Urothelium cell line (cell line): ENCODE measurements at places on chromosomes 12 and 14.
A peak's percentile ranks its signal among the peaks of the same experiment; 100 is the strongest.

DNA sequence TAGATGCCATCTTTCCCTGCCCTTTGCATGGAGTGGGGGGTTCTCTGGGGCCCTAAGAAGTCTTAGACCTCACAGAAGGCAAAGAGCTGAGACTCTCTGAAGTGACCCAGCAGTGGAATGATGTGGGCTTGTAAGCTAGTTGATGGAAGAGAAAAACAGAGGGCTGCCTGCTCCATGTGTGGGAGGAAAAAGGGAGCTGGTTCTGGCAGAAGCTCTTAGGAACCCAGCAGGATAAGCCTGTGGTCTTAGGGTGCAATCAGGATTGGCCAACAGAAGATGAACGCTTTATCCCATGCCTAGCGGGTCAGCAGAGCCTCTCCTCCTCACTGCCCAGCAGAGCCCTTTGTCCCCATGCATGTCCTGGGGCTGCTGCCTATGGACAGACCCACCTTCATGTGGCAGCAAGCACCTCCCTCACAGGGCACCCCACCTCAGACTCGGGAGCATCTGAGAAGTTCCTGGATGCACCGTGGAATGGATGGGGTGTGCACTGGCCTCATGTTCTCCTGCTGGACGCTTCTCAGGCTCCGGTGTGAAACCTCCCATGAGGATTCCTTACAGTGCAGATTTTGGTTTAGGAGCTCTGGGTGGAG lies 152.7 kb downstream of the ADGRD1 start:
- no peak for DNase-seq

GRCh38 chr12:76820888-76821482 lies 57.1 kb downstream of the ZDHHC17 start:
- DNase-seq = peak; percentile 18

DNA sequence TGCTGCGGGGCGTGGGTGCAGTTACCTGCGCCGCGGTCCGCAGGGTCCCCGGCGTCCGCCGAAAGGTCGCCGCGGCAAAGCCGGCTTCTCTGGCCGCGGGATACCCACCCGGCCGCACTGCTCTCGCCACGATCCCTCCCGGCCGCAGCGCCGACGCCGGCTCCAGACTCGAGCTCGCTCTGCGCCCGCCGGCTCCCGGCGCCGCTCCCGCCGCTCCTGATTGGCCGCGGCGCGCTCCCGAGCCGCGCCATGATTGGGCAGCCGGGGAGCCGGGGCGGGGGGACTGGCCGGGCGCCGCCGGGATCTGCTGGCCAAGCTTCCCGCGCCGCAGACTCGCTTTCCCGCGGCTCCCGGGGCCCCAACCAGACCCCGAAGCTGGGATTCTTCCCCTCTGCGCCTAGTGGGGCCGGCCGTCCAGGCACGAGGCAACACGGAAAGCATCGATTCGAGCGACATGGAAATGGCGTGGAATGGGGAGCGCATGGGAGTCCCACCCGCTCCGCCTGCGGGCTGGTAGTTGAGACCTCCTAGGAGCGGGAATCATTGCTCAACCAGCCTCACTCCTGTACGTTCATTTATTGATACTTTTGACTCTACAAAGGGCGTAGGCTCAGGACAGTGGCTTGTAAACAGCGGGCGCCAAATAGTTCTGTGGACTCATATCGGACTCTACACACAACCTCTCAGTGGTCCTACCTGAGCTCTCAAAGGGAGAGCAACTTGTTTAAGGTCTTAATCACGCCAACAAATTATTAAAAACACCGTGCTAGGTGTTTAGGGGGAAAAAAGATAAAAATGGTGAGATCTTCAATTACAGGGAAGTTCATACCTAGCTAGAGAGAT lies 36.4 kb upstream of the STON2 start:
- DNase-seq = peak; percentile 98

DNA sequence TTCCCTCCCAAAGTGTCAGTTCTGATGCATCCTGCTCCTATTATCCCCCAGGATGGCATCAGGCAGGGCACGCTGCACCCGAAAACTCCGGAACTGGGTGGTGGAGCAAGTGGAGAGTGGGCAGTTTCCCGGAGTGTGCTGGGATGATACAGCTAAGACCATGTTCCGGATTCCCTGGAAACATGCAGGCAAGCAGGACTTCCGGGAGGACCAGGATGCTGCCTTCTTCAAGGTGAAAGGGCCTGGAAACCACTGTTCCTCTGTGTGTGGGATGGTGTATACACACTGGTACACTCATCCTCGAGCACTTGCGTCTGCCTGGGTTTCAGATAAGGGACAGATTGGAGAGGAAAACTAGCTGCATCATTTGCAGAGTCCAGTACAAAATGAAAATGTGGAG lies 1.0 kb downstream of the IRF9 start:
- no peak for DNase-seq

DNA sequence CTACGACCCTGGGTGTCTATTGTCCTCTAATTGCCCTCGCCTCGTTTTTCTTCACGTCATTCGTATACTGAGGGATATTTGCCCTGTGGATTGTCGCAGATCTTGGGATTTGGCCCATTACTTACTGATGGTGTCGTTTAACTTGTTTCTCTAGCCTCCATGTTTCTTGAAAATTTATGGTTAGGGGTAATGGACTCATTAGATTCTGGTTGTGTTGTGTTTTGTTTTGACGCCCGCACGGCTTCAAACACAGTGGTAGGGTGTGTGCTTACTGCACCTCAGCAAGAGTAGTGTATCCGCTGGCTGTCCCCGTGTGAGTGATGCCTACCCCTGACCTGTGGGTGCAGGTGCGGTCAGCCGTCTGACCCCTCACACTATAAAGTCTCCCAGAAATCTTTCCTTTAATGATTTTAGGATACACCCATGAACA lies 874 bp upstream of the RNU6-8 start:
- no peak for DNase-seq

DNA sequence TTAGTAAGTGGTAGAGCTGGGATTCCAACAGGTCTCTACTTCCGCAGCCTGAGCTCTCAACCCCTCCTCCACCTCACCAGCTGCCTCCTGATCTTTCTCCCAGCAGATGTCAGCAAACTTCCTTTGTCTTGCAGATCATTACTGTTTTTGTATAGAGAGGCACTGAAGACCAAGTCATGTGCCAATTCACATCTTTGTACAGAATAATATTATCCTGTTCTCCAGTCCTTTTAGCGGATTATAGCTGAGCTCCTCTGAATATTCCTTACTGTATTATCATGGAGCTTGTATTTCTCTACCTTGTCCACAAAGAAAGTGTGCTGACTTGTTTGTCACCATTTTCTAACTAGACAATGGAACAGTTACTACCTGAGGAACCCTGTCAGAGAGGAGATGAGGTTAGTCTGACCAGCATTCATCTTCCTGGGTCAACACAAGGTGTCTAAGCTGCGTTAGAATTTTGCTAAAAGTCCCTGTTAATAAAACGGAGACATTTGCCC lies 142.3 kb upstream of the ARHGAP5 start:
- DNase-seq = peak; percentile 42

DNA sequence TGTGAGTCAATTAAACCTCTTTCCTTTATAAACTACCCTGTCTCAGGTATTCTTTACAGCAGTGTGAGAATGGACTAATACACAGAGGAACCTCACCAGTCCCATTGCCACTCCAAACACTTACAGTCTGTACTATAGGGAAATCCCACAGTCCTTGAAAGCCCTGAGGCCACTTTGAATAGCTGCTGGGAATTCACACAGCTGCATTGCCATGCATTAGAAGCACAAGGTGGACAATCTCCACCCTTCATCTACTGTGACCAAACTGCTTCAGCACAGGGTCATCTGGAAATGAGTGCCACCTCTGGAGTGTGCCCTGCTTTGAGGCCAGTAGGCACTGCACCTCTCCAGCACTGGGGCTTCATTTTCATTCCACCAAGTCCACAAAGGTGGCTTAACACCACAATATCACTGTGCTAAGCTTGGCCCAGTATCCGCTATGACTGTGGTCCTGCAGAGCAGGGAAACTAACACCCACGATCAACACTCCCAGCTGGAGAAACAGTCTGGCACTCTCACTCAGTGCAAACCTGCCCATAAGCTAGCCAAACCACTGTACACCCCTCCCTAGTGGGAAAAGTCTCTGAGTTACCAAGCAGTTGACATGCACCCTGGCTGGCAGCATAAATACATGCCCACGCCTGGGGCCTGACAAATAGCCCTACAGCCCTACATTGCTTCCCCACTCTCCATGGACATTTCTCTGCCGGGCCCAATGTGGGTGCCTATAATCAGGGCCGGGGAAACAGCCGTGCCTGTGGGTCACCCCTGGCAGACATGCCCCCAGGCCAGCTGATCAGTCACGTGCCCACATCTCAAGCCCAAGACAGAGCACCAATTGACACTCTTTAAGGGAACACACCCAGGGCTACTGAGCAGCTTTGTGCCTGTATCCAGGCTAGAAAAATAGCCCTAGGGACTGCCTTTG lies 294.3 kb upstream of the MGAT4C start:
- DNase-seq = no peak

GRCh38 chr12:95074766-95075165 lies 1.3 kb upstream of the NR2C1 start:
- no peak for DNase-seq

GRCh38 chr12:83092129-83092528 lies 405.4 kb downstream of the TMTC2 start:
- no peak for DNase-seq

- no peak for DNase-seq
These were observed 43.7 kb upstream of the PHC1 start for GRCh38 chr12:8870586-8870985.

DNA sequence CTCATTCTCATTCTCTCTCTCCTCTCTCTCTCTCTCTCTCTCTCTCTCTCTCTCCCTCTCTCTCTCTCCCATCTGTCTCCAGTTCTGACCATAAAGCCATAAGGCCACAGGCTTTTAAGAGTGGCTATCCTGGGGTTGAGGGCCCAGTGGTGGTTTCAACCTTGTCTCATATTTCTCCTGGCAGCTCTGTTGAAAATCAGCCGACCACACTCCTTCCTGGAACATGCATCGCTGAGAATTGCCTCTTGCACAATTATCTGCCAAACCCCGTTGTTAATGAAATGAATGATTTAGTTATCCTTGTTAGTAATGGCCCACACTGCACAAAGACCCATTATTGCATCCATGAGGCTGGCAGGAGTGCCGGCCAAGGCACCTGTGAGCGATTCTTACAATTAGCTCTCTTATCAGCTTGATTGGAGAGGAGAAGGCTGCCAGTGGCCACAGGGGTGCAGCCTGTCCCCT lies 30.4 kb upstream of the KCNA5 start:
- no peak for DNase-seq

DNA sequence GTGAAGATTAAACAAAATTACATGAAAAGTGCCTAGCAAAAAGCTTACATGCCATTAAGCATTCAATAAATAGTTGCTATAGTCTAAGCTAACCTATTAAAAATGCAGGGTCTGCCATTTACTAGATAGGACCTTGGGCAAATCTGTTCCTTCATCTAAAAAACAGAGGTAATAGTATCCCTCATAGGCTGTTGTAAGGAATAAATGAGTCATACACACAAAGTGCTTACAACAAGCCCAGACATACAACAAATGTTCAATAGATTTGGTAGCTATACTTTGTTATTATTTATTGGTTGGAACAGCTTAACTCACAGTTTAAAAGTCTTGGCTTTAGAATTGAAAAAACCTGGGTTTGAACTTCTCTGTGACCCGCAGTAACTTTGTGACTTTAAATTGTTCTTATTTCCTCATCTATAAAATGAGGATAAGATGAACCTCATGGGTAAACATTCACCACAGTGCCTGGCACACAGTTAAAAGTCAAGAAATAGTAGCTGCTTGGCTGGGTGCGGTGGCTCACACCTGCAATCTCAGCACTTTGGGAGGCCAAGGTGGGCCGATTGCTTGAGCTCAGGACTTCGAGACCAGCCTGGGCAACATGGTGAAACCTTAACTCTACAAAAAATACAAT lies 24.7 kb downstream of the HEATR5A start:
- no peak for DNase-seq

DNA sequence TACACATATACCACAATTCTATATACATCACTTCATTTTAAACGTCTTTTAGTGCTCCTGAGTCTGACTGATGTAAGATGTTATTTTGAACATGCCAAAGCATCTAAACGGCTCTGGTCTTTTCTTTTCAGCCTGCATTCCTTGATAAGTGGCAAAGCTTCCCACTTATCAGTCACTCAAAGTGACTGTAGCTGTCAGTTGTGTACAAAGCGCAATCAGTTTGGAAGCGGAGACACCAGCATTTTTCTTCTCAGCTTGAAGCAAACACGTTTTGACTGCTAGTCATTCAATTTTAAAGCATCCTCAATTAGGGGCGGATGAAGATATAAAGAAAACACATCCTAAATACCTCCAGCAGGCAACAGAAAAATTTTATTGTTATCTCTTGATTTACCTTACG lies 226.8 kb downstream of the SOX5 start:
- DNase-seq = no peak

- DNase-seq = no peak
These were observed 73.5 kb downstream of the ARMH4 start for GRCh38 chr14:58078471-58078870.

DNA sequence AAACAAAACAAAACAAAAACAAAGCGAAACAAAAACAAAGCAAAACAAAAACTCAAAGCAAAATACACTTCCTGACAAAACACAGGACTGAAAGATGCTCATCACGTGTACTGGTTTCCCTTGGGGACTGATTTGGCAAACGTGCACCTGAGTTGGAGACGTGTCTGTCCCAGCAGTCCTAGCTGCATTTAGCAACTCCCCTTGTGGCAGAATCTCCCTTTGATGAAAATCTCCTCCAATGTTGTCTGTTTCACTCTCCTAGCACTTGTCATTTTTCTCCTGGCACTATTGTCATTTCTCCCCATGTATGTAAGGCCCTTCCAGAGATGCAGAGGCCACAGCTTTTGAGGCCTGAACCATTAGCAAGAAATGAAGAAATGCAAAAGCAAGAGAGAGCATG lies 6.8 kb upstream of the SLC24A4 start:
- DNase-seq = no peak

- no peak for DNase-seq
These were observed 485.9 kb downstream of the APAF1 start for GRCh38 chr12:99130808-99131553.

DNA sequence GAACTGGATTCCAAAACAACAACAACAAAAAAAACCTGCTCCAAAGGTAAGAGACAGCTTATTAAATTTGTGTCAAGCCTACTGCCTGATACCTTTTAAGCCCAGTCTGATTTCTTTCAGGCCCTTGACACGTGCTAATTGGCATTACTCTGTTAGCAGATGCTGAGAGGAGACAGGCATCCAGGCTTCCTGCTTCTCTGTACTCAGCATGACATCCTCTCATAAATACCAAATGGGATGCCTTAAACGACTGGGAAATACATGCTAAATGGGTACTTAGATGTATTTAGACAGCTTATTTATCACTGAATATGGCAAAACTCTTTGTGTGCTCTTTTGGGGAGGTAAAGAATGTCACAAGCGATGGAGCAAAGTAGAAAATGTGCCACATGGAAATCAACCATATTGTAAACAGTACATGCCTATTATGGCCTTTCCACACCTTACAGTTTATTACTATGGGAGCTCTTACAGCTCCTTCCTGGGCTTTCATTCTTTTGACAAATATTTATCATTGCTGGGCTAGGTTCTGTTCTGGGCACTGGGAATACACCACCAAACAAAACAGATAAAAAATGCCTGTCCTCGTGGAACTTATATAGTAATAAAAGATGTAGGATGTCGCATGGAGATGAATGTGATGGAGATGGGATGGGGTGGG lies 11.5 kb upstream of the PCED1B start:
- DNase-seq = no peak
